ENCODE measurements at places on chromosomes 13 and 19.

DNA sequence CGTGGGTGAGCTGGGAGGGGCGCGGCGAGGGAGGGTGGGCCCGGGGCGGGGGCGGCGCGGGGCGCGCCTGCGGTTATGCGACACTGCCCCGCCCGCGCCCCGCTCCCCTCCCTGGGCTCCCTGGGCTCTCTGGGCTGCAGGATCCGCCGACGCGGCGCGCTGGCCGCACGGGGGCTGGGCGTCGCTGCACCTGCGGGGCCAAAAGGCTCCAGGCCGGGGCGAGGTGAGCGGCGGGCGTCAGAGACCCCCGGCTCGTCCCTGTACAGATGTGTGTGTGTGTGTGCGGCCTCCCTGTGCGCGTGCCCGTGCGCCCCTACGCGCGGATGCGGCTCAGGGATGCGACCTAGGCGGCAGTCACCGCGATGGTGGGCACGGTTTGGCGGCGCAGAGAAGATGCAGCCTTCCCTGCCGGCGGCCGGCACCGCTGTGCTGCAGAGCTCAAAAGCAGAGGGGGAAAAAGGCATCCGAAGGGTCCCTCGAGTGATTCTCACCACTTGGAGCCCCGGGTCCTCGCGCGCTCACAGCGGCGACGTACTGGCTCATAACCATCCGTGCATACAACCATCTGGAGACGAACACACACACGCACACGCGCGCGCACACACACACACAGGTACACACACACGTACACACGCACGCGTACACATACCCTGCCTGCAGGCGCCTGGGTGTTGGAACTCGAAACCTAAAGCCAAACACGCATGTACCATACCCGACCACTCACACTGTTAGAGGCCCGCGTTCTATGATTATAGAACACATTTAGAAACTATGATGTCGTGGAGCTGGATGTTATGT, 709 bp downstream of the ATP8A2 start:
- DNase-seq = no peak

DNA sequence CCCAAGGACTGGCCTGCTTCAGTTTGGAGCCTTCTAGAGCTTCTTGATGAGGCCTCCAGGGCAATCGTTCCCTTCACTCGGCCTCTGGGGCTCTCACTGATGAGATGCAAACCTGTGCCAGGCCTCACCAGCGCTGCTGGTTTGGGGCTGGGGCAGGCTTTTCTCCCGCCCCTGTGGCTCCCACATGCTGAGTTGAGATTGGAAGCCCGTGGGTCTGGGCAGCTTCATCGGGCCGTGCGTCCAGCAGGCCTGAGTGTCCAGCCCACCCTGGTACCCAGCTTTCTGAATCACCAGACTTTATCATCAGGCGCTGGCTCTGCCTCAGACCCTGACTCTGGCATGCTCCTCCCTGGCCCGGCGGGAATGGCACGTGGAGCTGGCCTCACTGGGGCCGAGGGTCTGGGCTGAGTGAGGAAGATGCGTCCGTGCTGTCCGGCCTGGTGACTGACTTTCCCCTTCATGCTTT, 4.3 kb downstream of the CALM3 start:
- DNase-seq = no peak

GRCh38 chr19:43776286-43776685, 4.5 kb downstream of the KCNN4 start:
- no peak for DNase-seq

DNA sequence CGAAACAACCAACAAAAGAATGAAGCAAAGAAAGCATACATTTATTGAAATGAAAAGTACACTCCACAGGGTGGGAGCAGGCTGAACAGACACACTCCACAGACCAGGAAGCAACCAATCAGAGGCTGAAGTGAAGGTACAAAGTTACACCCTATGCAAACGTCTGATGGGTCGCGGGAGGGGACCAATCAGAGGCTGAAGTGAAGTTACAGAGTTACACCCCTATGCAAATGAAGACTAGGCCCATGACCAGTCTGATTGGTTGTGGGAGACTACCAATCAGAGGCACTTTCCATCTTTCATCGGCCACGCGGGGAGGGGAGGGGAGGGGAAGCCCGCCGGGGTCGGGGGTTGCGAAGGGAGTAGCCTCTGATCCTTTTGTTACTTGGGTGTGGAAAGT, 12.4 kb upstream of the FBL start:
- DNase-seq = no peak

GRCh38 chr13:58633226-58633625, 1001.7 kb downstream of the PCDH17 start:
- no peak for DNase-seq

DNA sequence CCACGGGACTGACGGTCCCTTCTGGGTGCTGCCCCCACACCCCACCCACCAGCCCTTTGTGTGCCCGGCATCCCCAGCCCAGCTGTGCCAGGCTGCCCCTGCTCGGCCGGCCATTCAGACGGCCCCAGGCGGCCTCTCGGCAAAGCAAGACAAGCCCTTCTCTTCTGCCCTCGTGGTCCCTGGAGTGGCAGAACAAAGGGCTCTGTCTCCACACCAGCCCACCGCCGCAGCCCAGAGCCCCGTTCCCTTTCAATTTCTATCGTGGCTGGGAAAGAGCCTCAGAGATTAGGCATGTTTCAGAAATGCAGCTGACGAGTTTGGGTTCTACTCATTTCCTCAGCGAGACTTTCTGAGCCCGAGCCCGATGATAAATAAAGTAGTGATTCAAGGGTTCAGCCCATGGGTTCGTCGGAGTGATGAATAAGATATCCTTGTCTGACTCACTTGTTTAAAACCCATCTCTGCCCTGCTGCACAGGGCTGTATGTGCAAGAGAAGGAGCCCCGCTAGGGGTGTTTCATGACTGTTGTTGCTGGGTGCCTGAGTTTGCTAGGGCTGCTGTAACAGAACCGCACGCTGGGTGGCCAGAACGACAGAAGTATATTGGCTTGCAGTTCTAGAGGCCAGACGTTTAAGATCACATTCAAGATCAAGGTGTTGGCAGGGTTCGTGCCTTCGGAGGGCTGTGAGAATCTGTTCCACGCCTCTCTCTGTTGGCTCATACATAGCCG, 4.3 kb downstream of the MYO9B start:
- DNase-seq = no peak

DNA sequence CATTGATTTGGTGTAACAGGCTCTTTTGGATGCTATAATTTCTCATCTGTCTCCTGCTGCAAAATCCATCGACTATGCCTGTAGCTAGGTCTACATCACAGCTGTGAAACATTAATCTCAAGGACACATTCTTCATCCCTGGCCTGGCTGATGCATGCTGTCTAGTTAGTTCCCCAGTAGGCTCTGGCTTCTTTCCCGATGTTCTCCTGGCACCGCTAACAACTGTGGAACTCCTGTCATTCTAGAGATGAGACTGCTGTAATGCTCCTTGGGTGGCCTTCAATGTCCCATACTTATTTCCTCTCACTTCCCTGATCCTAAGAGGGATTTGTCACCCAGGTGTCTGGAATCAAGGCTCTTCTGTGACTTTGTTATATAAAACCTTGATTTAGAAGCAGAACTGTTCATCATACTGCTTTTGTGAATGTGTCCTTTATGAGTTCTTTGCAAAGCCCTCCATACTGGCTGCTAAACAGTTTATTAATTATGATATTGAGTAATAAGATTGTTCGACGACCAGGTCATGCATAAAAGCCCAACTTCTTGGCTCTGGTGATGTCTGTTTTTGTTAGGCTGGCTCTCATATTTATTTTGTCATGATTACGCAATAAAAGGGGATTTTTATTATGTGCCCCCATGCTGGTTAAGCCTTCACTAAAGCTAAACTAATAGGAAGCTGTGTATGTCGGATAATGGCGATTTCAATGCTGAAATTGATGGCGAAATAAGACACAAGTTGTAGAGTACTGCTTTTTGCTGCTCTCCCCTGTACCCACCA, 227.5 kb downstream of the DCT start:
- DNase-seq = no peak

GRCh38 chr19:11530432-11530831, 1.5 kb upstream of the ECSIT start:
- DNase-seq = peak; percentile 33

- DNase-seq = no peak
These were observed 34.8 kb upstream of the DPRX start for GRCh38 chr19:53597023-53597422.

DNA sequence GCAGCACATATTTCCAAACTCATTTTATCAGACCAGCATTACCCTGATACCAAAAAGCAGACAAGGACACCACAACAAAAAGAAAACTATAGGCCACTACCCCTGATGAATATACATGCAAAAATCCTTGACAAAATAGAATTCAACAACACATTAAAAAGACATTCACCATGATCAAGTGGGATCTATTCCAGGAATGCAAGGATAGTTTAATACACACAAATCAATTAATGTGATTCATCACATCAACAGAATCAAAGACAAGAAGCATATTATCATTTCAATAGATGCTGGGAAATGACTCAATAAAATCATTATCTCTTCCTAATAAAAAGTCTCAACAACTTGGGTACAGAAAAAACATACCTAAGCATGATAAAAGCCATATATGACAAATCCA, 11.2 kb downstream of the ZNF347 start:
- DNase-seq = no peak

GRCh38 chr13:93378184-93378583, 151.6 kb downstream of the GPC6 start:
- no peak for DNase-seq

- DNase-seq = peak; percentile 14
These were observed 17.2 kb downstream of the FRY start for GRCh38 chr13:32048816-32049215.

DNA sequence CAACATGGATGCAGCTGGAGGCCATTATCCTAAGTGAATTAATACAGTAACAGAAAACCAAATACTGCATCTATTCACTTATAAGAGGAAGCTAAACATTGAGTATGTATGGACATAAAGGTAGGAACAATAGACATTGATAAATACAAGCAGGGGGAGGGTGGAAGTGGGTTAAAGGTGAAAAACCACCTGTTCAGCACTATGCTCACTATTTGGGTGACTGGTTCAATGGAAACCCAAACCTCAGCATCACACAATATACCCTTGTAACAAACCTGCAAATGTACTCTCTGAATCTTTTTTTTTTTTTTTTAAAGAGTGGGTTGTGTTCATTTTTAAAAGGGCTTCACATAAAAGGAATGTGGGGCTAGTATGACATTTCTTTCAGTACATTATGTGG, 26.9 kb upstream of the CPB2 start:
- DNase-seq = no peak

DNA sequence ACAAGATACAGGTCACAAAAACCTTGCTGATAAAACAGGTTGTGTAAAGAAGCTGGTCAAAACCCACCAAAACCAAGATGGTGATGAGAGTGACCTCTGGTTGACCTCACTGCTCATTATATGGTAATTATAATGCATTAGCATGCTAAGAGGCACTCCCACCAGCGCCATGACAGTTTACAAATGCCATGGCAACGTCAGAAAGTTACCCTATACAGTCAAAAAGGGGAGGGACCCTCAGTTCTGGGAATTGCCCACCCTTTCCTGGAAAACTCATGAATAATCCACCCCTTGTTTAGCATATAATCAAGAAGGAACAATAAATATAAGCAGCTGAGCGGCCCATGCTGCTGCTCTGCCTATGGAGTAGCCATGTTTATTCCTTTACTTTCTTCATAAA, 434.1 kb downstream of the ZNF536 start:
- no peak for DNase-seq

DNA sequence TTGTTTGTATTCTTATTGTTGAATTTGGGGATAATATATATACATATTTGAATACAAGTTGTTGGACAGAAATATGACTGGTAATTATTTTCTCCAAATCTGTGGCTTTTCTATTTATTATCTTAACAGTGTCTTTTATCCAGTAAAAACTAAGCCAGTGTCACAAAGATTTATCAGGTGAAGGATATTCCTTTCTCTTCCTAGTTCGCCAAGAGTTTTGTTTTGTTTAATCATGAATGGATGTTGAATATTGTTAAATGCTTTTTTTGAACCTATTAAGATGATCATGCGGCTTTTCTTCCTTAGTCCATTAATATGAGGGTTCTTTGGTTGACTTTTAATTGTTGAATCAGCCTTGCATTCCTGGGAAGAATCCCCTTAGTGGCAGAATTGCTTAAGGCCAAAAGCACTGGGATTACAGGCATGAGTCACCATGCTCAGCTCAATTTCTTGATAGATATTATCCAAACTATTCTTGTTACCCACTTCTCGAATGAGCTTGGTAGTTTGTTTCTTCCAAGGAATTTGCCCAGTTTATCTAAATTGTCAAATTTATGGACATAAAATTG, 53.3 kb downstream of the TEX26 start:
- DNase-seq = no peak

- no peak for DNase-seq
These were observed 220.0 kb upstream of the SGCG start for GRCh38 chr13:22960827-22961226.

DNA sequence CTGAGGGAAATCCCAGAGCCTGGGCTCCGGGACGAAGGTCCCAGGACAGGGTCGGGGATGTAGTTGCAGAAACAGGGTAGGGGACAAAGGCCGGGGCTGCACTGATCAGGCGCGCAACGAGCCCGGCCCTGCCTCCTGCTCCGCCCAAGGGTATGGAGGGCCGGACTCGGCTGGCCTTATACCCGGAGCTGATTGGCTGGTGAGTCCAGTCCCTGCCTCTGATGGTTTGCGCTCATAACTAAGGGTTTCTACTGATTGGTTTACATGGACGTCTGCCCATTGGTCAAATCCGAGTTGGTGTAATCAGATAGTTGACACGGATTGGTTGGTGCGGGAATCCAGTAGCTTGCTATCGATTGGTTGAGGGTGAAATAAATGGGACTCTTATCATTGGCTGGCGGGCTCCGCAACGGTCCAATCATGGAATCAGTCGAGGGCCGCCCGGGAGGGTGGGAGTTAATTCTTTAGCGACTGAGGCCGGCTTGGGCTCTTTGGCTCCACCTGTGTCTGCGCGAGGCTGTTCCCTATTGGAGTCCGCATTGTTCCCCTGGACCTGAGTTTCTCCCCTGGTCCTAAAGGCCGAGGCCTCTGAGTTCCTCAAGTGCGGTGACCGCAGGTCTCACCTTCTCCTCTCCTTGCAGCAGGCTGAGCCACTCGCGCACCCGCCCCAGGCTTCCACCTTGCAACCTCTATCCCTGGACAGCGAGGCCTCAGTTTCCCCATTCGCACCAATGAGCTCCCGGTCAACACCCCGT, 570 bp upstream of the MPND start:
- peak; percentile 100 for DNase-seq
